T-cell (primary cell): ENCODE measurements at places on chromosomes 5 and 9.

GRCh38 chr5:150762211-150762610, 3.4 kb upstream of the DCTN4 start:
- DNase-seq, result no peak

DNA sequence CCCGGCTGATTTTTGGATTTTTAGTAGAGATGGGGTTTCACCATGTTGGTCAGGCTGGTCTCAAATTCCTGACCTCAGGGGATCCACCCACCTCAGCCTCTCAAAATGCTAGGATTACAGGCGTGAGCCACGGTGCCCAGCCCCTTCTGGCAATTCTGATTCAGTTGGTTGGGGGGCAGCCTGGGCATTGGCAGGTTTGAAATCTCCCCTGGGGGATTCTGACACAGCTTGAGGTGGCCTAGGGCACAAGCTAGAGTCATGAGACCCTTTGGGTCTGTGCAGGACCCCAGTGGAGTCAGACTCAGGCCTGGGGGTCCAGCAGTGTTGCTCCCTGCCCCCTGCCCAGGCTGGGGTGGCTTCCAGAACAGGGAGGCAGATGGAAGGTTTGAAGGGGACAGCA, 239.8 kb downstream of the PBX3 start:
- no peak for DNase-seq

GRCh38 chr5:31688515-31689092, 49.7 kb downstream of the PDZD2 start:
- DNase-seq, result no peak

DNA sequence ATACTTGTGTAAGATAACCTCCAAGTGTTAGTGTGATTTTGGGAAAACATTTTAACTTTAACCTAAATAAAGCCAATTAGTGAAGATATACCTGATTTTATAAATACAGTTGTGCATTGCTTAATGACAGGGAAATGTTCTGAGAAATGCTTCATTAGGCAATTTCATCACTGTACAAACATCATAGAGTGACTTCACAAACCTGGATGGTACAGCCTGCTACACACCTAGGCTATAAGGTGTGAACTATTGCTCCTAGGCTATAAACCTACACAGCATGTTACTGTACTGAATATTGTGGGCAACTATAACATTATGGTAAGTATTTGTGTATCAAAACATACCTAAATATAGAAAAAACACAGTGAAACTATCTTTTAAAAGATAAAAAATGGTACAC, 166.8 kb upstream of the TARS1 start:
- DNase-seq, result no peak

DNA sequence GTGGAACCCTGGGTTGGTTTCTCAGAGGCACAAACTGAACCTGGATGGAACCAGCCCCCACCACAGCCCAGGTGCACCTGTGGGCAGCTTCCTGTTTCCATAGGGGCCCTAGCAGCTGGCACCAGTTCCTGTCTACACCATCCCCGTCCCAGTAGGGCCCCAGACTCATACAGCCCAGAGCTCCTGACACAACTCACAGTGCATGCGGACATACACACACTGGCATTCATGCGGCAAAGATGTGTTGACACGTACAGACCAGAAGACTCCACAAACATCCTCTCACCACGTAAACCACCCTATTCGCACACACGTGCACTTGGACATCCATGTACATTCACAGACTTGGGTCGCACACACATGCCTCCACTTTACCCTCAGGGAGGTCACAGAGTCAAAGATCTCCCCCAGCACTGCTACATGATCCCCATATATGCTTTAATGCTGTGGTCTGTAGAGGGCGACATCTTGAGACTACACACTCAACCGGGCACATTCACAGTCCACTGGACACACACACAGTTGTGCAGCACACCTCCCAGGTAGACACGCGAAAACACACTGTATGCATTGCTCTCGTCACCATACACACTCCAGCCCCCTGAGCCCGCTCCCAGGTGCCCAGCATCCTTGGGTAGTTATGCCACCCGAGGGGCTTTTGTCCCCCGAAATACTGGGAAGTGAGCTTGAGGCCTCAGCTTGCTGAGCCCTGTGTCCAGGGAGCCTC, 22.4 kb downstream of the CXXC5 start:
- no peak for DNase-seq

DNA sequence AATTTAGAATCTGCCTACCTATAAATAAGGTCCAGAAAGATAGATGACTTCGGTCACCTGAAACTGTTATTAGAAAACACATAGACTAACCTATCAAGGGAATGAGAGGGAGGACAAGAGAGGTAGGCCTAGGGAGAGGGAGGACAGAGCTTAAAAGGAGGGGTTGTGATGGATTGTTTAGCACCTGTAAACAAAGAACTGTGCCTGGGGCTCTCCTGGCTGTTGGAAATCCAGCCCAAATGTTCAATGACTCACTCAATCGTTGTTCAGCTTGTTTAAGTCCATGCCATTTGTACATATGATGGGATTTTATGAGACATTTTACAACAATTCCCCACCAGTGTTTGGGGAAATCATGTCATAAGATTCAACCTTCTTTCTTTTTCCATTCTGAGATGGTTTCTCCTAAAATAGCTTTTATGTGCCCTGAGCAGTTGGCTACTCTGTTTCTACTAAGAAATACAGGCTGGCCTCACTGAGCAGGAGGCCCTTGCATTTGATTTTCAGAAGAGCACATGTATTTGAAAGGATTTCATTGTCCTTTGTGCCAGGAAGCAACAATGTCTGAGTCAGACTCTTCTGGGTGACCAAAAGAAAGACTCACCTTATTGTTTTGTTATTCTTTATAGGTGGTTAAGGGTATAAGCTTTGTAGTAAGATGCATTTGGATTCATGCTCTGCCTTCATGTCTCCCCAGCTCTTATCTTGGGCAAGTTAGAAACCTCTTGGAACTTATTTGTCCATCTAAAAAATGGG, 48.2 kb upstream of the GPR151 start:
- DNase-seq, result no peak

DNA sequence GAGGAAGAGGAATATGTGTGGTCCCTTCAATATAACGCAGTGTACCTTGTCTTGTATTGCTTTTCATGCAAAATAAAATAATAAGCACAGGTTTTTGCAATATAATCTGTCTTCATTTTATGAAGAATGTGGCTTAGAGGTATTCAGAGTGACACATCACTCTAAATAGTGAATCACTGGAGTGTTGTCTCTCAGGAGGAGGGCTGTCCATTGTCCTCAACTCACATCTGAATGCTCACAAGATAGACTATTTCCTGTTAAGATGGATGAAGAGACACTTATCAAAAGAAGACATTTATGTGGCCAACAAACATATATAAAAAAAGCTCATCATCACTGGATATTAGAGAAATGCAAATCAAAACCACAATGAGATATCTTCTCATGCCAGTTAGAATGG, 1147.5 kb upstream of the C9orf72 start:
- no peak for DNase-seq

GRCh38 chr9:89775641-89776040, 170.8 kb downstream of the GADD45G start:
- no peak for DNase-seq

- no peak for DNase-seq
Measured at GRCh38 chr5:178399701-178400095, 167.1 kb upstream of the PHYKPL start.

GRCh38 chr9:3647652-3648051, 121.9 kb upstream of the RFX3 start:
- DNase-seq, result no peak

GRCh38 chr5:1558944-1559343, 35.2 kb upstream of the LPCAT1 start:
- no peak for DNase-seq

- DNase-seq, result no peak
Measured at GRCh38 chr9:133563291-133563796, 28.8 kb downstream of the ADAMTSL2 start.

GRCh38 chr5:4614088-4614487, 526.0 kb upstream of the ADAMTS16 start:
- DNase-seq, result no peak
